ENCODE measurements at places on chromosomes 6 and 20. TPM values are rescaled to one million over a fixed set of nuclear protein-coding genes. Genes with fewer than 3 reads are reported as not detected.

GRCh38 chr6:46331461-46331860 lies 159.8 kb downstream of the RCAN2 start:
- DNase-seq, result no peak

DNA sequence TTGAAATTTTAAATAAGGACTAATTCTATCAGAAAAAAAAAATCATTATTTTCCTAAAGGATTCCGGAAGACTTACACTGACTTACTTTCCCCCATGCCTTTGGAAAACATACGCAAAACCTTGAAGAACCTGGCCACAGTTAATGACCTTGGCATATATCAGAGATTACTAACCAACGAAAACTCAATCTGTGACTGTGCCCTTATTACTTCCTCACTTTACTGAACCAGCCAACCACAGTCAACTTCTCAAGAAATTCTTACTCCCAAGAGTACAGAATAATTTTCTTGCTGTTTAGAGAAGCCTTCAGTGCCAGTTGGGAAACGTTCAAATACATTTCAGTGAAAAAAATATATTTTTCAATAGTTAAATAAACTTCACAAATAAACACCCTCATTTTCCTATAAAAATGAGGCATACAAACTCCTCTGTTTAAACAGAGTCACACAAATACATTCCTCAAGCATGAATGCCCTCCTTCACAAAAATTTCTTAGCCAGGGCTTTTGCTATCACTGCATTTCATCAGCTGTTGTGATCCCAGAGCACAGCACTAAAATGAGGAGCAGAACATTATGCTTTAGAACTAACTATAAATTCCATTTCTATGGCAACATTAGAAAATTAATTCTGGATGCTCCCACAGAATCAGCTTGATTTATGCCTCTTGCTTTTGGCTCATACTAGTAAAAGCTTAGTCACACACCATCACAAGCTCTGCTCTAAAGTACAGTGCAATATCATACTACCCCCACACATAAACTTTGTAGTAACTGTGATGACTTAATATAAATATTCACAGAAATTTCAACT lies 117.6 kb downstream of the DST start:
- peak; percentile 41 for DNase-seq

DNA sequence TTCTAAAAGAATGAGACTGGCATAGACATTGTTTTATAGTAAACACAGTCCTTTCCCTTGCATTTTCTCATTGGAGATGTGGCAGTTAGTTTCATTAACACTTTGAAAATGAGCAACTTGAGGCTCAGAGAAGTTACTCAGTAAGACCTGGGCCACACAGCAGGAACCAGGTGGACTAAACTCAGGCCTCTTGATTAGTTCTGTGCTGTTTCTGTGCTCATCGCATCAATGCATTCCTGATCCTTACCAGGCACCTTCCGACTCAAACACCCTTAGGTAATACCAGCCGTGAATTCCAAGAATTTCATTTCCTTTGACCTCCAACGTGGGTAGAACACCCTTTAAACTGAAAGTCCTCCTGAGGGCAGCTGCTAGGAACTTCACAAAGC lies 362.8 kb downstream of the ESR1 start:
- no peak for DNase-seq

DNA sequence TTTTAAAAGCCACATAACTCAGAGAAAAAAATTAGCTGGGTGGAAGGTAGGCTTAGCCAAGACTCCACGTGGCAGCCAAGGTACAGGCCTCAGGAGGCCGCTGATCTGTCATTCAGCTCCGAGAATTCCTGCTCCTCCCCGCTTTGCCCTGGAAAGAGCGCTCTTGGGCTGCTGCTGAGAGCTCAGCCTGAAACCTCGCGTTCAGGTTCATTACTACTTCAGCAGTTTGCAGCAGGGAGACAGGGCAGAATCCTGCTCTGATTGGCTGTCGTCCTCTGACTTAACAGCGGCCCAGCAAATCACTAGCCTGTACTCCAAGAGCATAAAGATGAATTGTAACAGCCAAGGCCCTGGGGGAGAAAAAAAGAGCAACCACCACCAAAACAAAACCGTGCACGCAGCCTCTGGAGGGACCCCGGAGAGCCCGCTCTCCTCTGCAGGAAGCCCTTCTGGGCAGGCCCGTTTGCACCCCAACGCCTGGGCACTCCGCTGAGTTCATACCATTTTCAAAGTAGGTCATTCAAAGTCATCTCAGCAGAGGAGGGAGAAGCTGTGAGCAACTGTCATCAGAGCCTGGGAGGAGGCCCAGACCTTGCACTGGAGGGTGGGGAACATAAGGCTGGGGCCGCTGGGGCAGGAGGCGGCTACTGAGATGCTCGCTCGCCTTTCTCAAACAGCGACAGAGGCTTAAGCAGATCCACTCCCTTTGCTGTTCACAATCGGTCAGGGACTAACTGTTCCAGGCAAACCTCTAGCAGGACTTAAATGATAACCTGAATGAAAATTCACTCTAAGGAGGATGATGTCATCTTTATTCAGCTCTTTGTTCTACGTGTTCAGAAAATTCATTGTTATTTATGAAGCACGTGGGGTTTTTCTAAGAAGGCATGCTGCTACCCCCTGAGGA lies 42.3 kb upstream of the ATXN1 start:
- peak; percentile 93 for DNase-seq

- DNase-seq, result no peak
Observed at GRCh38 chr6:27242589-27243265, 4.8 kb upstream of the PRSS16 start.

GRCh38 chr6:46575530-46575929 lies 77.1 kb downstream of the CYP39A1 start:
- DNase-seq, result no peak

DCBLD1 gene
- total RNA-seq, result 9.9 TPM

DNA sequence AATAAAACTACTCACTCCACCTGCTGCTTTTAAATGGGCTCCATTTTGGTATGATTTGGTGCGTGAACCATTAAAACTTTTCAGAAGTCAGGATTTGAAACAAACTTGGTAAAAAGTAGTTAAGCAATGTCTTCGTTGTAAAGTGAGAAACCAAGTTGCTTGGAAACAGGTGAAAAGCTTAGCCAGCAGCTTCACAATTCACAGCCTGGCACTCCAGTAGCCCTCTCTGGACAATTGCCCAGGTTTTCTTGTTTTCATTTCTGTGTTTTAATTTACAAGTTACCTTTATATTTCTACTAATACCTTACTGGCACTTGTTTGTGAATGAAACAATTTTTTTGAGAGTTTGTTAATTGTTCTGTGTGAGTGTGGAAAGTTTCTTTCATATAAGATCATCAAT lies 12.8 kb downstream of the NT5E start:
- no peak for DNase-seq

DNA sequence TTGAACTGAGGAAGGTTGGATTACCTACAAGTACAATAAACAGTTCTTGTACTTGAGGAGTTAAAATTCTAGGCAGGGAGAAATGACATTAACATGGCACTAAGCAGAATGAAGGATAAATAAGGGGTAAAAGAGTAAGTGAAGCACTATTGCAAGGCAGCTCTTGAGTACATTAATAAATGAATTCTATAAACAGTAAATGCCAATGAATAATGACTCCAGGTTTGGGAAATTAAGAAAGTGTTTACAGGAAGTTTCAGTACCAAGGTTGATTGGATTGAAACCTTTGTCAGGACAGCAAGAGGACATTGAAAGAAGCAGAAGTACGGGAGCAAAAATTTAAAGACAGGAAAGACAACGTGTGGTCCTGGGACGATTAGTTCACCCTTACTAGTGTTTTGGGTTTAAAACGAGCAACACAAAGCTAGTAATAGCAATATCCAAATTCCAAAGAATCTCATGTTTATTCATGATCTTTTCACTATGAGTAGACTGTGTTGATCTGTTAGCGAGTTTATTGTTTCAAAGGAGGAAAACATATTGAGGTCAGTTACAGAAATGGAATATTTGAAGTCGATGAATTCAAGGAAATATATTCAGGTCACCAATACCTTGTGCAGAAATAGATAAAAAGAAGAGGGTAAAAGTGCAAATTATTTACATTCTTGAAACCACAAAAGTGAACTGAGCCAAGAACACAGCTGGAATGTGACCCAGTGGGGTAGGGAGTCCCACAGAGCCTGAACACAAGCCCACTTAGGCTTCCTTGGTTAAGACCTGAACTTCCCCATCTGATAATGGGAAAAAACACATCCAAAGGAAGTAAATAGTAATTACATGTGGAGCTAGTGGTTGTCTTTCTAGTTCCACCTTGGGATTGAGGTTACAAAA lies 80.8 kb downstream of the MKKS start:
- no peak for DNase-seq

DNA sequence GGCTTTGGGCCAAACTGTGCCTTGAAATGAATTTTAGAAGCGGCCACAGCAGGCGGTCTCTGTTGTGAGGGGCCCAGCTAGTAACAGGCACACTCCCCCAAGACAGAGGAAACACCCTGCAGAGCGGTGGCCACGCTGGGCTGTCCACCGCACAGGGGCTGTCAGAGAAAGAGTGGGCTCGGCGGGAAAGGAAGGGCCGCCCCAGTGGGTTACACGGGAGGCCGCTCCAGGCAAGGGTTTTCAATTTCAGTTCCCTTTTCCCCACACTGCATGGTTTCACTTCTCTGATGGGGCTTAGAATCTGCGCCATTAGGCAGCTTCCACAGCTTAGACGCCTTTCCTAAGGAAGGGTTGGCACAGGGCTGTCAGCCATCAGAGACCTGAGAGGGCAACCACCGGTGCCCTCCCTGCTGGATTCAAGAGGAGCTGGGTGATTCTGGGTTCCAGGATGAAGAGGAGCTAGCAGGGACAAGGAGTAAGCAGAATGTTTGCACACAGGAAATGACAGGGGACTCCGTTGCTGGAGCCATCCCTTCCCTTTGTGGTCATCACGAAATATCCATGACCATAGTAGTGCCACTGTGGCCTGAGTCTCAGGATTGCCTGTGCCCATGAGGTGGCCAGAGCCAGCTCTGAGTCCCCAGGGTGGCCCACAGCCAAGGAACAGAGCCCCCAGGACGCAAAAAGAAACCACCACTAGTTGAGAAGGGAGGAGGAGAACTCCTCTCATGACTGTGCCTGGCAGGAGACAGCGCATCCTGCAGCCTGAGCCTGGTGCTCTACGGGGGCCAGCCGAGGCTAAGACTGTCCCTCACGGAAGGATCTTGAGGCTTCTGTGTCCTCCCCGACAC lies 282.7 kb downstream of the NRN1 start:
- no peak for DNase-seq

GRCh38 chr20:23344336-23344735 lies 6.3 kb upstream of the NXT1 start:
- no peak for DNase-seq

SLC22A2 gene
- total RNA-seq, result 0.62 TPM

- DNase-seq, result peak; percentile 92
Observed at GRCh38 chr6:36625158-36625919, 31.2 kb downstream of the SRSF3 start.

C6orf132 gene
- 8.5 TPM for total RNA-seq

IL17F gene
- not detected for total RNA-seq

DNA sequence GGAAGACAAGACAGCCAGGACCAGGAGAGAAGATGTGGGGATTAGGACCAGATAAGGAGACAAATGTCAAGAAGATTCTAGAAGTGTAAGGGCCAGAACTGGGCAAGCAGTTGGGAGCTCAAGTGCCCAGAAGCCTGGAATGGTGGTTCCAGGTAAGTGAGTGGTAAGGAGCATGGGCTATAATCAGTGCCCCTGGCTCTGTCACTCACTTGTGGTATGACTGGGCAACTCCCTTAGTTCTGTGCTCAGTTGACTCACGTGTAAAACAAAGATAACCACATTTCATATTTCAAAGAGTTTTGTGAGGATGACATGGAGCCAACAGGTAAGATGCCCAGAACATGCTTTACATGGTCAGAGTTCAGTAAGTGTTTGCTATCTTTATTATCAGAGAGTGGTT lies 11.2 kb downstream of the CCDC167 start:
- no peak for DNase-seq

- DNase-seq, result no peak
Observed at GRCh38 chr20:56716806-56717205, 87.7 kb downstream of the TFAP2C start.

DNA sequence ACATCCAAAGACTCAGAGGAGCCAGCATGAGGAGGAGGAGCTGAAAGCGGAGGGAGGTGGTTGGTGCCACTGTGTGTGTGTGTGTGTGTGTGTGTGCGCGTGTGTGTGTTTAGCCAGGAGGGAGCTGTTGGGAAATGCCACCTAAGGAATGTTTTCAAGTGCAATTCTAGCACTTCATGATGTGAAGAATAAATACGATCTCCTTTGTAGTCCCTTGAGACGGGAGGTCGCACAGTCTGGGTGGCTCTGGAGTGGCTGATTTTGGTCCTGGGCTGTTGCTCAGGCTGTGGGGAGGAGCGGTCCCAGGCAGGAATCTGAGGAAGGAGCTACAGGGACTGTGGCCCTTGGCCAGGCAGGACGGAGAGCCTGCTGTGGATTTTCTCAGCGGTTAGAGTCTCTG lies 93.7 kb downstream of the PPP1R14C start:
- no peak for DNase-seq

C20orf202 gene
- not detected for total RNA-seq

SLC17A9 gene
- 2.3 TPM for total RNA-seq

- no peak for DNase-seq
Observed at GRCh38 chr6:20477485-20477884, 56.8 kb upstream of the CDKAL1 start.

GRCh38 chr20:17885544-17885943 lies 83.0 kb downstream of the SNX5 start:
- DNase-seq, result peak; percentile 48

WFDC12 gene
- total RNA-seq, result not detected

GATA5 gene
- not detected for total RNA-seq

- DNase-seq, result peak; percentile 12
Observed at GRCh38 chr6:25542984-25543910, 108.8 kb upstream of the SCGN start.

DNA sequence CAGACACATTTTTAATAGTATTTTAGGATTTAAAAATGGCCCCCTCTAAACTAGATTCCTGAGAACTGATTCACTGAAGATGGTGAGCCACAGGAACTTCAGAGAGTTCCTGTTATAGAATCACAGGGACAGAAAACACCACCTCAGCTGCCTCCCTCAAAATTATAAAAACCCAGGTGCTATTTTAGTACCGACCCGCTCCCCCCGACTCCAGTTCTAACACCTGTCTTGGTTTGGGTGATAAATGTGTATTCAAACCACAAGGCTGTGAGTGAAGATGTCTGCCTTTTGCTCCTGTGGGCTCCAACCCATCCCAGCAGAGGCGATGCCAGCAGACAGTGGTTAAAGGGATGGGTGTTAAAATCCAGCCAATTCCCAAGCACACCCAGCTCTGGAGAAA lies 127.4 kb upstream of the LY86 start:
- no peak for DNase-seq

GRCh38 chr20:9919271-9920014 lies 80.6 kb upstream of the PAK5 start:
- DNase-seq, result no peak

DACT2 gene
- 2.4 TPM for total RNA-seq

PAK1IP1 gene
- total RNA-seq, result 13.1 TPM

- DNase-seq, result no peak
Observed at GRCh38 chr6:158222066-158222465, 53.9 kb downstream of the GTF2H5 start.

EPHA7 gene
- 5.6 TPM for total RNA-seq

GRCh38 chr6:94065707-94066337 lies 646.5 kb upstream of the EPHA7 start:
- no peak for DNase-seq

- no peak for DNase-seq
Observed at GRCh38 chr20:36548006-36548315, 6.6 kb downstream of the MYL9 start.

Measured in tongue (tissue), 3 donors.